ENCODE measurements at places on chromosomes 3 and 15.

DNA sequence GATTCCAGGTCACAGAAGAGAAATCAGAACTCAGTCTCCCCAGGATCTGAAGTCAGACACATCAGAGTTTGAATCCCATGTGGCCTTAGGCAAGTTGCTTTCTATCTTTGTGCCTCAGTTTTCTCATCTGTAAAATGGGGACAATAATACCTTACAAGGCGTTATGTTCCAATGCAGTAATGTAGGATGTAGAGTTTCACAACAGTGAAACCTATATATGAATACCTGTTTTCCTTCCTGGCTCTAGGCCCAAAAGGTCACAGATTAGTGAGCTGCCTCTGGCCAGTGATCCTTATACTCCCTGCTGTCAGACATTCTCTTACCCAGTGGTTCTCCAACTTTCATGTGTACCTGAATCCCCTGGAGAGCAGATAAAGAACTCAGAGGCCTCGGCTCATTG is 72.9 kb upstream of the OXTR start:
- no peaks in the 10 kb centered on the region for H3K27me3 ChIP-seq
- H3K36me3 ChIP-seq: no peaks in the 10 kb centered on the region
- DNase-seq: no peak
- H3K27ac ChIP-seq: no peak overlapping the region

DNA sequence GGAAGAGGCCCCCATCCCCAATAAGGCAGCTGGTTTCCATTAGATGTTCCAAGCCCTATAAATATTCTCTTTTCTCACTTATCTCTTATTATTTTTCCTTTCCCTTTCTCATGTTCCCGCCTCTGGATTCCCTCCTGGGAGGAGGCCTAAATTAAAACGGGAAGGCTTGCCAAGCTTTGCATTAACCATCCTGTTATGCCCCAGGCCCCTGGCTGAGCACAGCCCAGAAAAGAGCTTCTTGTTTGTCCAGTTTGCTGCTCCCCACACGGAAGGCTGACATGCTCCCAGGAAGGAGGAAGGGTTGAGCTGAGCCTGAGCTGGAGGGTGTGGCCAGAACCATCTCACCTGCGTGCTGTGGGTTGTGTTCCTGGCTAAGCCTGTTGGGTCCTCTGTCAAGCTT is 63.1 kb upstream of the BOC start:
- H3K27me3 ChIP-seq: peaks cover 6% of the 10 kb centered on the region
- no peak for DNase-seq
- H3K36me3 ChIP-seq: no peaks in the 10 kb centered on the region

GRCh38 chr15:50773389-50773788 is 7.9 kb upstream of the SPPL2A start:
- no peaks in the 10 kb centered on the region for H3K27me3 ChIP-seq
- no peak overlapping the region for H3K4me3 ChIP-seq
- DNase-seq: no peak
- no peak overlapping the region for H3K27ac ChIP-seq
- H3K36me3 ChIP-seq: no peaks in the 10 kb centered on the region
- H3K4me1 ChIP-seq: peaks cover 10% of the 10 kb centered on the region

GRCh38 chr15:99452010-99452409 is 113.8 kb upstream of the MEF2A start:
- no peaks in the 10 kb centered on the region for H3K36me3 ChIP-seq
- peaks cover 45% of the 10 kb centered on the region for H3K4me1 ChIP-seq
- H3K4me3 ChIP-seq: no peak overlapping the region
- no peaks in the 10 kb centered on the region for H3K27me3 ChIP-seq
- DNase-seq: no peak
- H3K27ac ChIP-seq: no peak overlapping the region

- peaks cover 24% of the 10 kb centered on the region for H3K27me3 ChIP-seq
- H3K36me3 ChIP-seq: no peaks in the 10 kb centered on the region
- H3K4me3 ChIP-seq: no peak overlapping the region
- no peak overlapping the region for H3K27ac ChIP-seq
Observed at GRCh38 chr3:98763819-98764418, 779 bp downstream of the ST3GAL6 start.

GRCh38 chr3:46365041-46365440 is 5.7 kb upstream of the CCR5 start:
- no peak overlapping the region for H3K27ac ChIP-seq
- H3K4me3 ChIP-seq: no peak overlapping the region
- no peak for DNase-seq
- H3K36me3 ChIP-seq: no peaks in the 10 kb centered on the region
- H3K27me3 ChIP-seq: peaks cover 28% of the 10 kb centered on the region

DNA sequence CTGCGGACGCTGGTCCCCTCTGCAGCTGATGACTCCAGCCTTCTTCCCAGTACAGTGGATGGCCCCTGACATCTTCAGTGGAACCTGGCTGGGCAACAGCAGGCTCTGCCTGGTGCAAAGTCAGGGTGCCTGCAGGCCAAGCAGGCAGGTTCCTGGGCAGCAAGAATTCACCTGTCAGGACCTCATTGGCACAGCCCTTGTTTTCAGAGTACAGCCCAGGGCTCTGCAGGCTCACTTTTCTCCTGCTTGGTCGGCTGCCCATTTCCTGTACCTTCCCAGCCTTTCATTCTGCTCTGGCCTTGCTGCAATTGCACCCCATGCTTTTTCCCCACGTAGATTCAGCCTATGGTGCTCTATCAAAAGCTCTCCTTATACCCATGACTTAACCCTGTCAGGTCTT is 56.0 kb downstream of the LRTM1 start:
- H3K36me3 ChIP-seq: no peaks in the 10 kb centered on the region
- H3K27ac ChIP-seq: no peak overlapping the region
- no peaks in the 10 kb centered on the region for H3K4me1 ChIP-seq
- H3K27me3 ChIP-seq: no peaks in the 10 kb centered on the region

GRCh38 chr3:112004187-112004586 is 5.5 kb downstream of the TAGLN3 start:
- H3K4me1 ChIP-seq: peaks cover 61% of the 10 kb centered on the region
- no peak for DNase-seq
- peak overlapping the region; percentile 94 for H3K27ac ChIP-seq
- no peaks in the 10 kb centered on the region for H3K27me3 ChIP-seq
- H3K4me3 ChIP-seq: no peak overlapping the region

DNA sequence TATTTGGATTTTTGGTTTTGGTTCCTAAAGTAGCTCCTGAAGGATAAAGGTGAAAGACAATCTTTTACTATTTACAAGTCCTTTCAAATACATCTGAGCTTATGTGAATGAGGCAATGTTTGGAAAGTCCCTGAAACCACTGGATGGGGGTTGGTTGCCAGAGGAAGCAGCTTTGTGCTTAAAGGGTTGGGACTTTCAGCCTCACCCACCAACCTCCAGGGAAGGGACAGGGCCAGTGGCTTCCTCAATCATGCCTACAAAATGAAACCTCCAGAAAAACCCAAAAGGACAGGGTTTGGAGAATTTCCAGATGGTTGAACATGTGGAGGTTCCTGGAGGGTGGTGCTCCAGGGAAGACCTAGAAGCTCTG is 20.9 kb upstream of the ABHD17C start:
- H3K27me3 ChIP-seq: peaks cover 42% of the 10 kb centered on the region
- H3K27ac ChIP-seq: no peak overlapping the region
- no peak overlapping the region for H3K4me3 ChIP-seq
- peaks cover under 1% of the 10 kb centered on the region for H3K4me1 ChIP-seq
- no peak for DNase-seq

GRCh38 chr3:170128977-170129431 is 52.5 kb downstream of the PHC3 start:
- H3K4me3 ChIP-seq: peak overlapping the region; percentile 9
- peaks cover 44% of the 10 kb centered on the region for H3K4me1 ChIP-seq
- no peaks in the 10 kb centered on the region for H3K27me3 ChIP-seq

GRCh38 chr15:24877174-24877573 is 77.6 kb upstream of the SNRPN start:
- H3K27me3 ChIP-seq: no peaks in the 10 kb centered on the region
- H3K27ac ChIP-seq: no peak overlapping the region
- no peak overlapping the region for H3K4me3 ChIP-seq
- H3K36me3 ChIP-seq: no peaks in the 10 kb centered on the region
- DNase-seq: no peak

DNA sequence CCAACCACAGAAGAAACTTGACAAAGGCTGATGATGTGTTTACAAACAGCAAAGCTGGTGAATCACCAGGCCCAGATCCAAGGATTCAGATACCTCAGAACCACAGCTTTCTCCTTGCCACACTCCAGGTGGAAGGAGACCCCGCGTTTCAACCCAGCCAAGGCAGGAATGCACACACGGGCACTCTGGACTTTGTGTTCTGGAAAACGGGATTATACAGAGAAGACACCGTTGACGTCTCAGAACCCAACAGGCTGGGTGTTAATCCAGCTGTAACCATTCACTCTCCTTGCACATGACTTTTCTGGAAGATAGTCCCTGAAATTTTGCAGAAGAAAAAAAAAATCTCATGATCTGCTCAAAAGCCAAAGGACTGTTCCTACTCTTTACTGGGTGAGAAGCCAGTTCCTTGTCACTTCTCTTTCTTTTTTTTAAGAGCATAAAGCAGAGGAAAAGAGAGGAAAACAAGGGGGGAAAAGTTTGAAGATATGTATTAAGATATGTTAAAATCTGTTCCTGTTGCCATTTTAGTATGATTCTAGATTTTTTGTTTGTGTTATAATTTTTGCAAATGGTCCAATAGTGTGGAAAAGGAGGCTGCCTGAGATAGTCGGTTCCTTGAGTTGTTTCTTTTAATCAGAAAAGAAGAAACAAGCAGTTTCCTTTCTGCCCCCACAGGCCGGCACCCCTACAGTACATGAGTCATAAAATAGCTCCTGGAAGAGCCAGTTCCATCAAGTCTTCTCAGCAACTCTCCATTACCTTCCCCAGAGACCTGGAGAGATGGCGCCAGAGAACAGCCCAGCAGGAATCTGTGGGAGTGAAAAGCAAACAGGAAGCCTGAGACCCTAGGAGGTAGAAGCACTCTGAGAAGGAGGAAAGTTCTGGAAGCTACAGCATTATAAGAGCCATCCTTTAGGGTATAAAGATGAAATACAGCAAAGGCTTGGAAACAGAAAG is 73.1 kb downstream of the RORA start:
- H3K4me1 ChIP-seq: no peaks in the 10 kb centered on the region
- H3K27me3 ChIP-seq: peaks cover 55% of the 10 kb centered on the region
- no peak overlapping the region for H3K27ac ChIP-seq
- no peak overlapping the region for H3K4me3 ChIP-seq

DNA sequence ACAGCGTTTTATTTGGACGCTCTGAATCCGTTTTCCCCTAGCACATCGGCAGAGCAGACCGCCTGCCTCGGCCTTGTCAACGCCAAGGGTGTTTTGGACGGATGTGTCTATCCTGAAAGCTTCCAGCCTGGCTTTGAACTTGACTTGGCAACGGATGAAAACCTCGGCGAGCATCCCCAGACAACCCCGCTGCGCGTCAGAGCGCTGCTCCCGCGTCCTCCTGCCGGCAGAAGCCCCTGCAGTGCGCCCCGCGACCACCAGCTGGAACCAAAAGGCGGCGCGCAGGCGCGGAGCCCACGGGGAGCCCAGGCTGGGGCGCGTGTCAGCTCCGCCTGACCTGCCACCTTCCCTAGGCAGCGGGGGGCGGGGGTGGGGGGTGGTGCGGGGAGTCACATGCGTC is 26.2 kb upstream of the ARL8B start:
- peak overlapping the region; percentile 20 for H3K4me3 ChIP-seq
- peaks cover 44% of the 10 kb centered on the region for H3K27me3 ChIP-seq
- peak; percentile 39 for DNase-seq

GRCh38 chr3:45056608-45057301 is 30.7 kb downstream of the CLEC3B start:
- DNase-seq: no peak
- peaks cover 33% of the 10 kb centered on the region for H3K4me1 ChIP-seq
- H3K36me3 ChIP-seq: no peaks in the 10 kb centered on the region
- H3K27ac ChIP-seq: no peak overlapping the region
- no peaks in the 10 kb centered on the region for H3K27me3 ChIP-seq
- no peak overlapping the region for H3K4me3 ChIP-seq

GRCh38 chr3:157420606-157421130 is 16.0 kb upstream of the PTX3 start:
- DNase-seq: no peak
- H3K4me3 ChIP-seq: no peak overlapping the region
- H3K27ac ChIP-seq: no peak overlapping the region
- no peaks in the 10 kb centered on the region for H3K27me3 ChIP-seq
- H3K36me3 ChIP-seq: no peaks in the 10 kb centered on the region
- no peaks in the 10 kb centered on the region for H3K4me1 ChIP-seq

GRCh38 chr3:78911394-78911793 is 856.4 kb downstream of the ROBO1 start:
- H3K27me3 ChIP-seq: no peaks in the 10 kb centered on the region
- no peak overlapping the region for H3K4me3 ChIP-seq
- H3K4me1 ChIP-seq: no peaks in the 10 kb centered on the region
- H3K27ac ChIP-seq: no peak overlapping the region
- no peaks in the 10 kb centered on the region for H3K36me3 ChIP-seq
- DNase-seq: no peak

DNA sequence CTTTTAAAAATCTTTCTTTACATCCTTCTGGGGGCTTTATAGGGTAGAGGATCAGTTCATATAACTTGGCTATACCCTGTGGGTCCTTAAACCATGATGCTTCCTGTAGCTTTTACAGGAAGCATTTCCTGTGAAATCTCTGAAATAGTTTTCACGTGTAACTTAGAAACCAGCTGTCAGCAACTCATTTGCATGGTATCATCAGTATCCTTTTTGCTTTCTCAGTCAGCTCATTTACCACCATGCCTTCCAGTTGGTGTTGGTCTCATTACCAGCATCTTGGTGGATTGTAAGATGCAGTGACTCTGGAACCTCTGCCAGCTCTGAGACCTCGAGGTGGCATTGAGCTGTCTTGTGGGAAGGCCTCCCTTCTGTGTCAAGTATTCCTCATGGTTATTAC is 96.7 kb upstream of the MYZAP start:
- peaks cover 17% of the 10 kb centered on the region for H3K27me3 ChIP-seq
- H3K4me1 ChIP-seq: no peaks in the 10 kb centered on the region
- H3K36me3 ChIP-seq: no peaks in the 10 kb centered on the region
- DNase-seq: no peak
- H3K4me3 ChIP-seq: no peak overlapping the region

GRCh38 chr3:40873934-40874699 is 325.2 kb upstream of the CTNNB1 start:
- no peaks in the 10 kb centered on the region for H3K36me3 ChIP-seq
- H3K4me1 ChIP-seq: no peaks in the 10 kb centered on the region
- DNase-seq: no peak
- H3K27me3 ChIP-seq: no peaks in the 10 kb centered on the region
- no peak overlapping the region for H3K27ac ChIP-seq

DNA sequence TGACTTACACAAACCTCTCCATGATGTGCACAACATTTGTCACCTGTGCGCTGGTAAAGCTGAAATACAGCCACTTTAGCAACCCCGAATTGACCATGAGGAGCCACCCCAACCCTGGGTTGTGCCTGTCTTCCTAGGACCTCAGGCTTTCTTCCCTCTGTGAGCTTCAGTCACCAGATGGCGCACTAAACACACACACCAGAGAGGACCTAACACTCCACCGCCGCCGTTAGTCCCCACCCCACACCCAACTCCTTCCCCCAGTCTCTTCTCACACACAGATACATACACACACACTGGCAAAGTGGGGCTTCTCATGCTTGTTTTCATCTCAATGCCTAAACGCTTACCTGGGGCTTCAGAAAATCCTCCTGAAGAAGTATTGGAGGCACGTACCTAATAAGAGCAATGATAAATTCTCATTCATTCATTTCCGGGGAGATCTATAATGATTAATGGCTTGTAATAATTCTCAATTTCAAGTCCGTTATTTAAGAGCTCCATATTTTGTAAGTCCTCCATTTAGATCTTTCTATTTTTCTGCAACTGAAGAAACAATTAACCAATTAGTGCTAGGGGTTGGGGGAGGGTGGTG is 2.1 kb upstream of the CCDC80 start:
- no peak overlapping the region for H3K27ac ChIP-seq
- peaks cover 11% of the 10 kb centered on the region for H3K27me3 ChIP-seq
- no peaks in the 10 kb centered on the region for H3K36me3 ChIP-seq
- H3K4me1 ChIP-seq: peaks cover 17% of the 10 kb centered on the region
- H3K4me3 ChIP-seq: peak overlapping the region; percentile 63
